CD4-positive, alpha-beta memory T cell (primary cell): ENCODE measurements at places on chromosomes 4 and X. TPM values are rescaled to one million over a fixed set of nuclear protein-coding genes. Genes with fewer than 3 reads are reported as not detected.
A peak's percentile ranks its signal among the peaks of the same experiment; 100 is the strongest.

Gene CHIC1
- 17.2 TPM for total RNA-seq

GRCh38 chr4:100539706-100540105, 21.9 kb upstream of the EMCN start:
- no peak for DNase-seq

- DNase-seq = no peak
Observed at GRCh38 chr4:78799551-78800495, 23.7 kb downstream of the BMP2K start.

- DNase-seq = no peak
Observed at GRCh38 chr4:159010100-159010499, 92.8 kb upstream of the RAPGEF2 start.

DNA sequence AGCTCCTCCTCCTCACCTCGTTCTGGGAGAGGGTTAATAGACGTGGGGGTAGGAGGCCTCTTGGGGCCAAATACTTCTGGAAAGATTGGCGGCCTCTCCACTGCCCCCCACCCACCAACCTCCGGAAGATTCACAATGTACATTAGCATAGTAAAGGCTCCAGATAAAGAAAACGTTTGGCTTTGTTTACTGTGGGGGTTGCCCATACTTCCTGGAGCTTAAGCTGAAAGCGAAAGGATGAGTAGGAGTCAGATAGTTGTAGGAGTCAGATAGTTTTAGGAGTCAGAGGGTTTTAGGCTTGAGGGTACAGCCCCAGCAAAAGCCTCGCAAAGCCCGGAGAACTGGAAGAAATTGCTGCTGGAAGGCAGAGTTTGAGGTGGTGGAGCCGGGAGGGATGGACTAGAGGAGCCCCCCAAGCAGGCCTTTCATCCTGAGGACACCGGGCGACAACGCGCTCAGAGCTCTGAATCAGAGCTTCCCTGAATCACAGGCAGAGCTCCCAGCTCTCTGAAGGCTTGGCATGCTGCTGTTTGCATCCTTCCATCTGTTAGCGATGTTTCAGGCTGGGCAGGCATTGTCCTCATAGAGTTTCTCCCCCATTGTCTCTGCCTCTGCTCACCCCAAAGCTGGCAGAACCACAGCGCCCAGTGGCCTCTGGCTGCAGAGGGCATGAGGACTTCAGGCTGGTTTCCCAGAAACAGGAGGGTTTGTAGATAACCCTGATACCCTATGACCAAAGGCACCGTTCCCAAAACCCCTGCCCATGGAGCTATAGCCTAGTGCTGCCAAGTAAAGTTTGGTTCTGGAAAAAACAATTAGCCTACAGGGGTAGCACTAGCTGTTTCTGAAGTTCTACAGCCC, 280.7 kb downstream of the BCOR start:
- no peak for DNase-seq

Gene TMEM271
- total RNA-seq = not detected

DNA sequence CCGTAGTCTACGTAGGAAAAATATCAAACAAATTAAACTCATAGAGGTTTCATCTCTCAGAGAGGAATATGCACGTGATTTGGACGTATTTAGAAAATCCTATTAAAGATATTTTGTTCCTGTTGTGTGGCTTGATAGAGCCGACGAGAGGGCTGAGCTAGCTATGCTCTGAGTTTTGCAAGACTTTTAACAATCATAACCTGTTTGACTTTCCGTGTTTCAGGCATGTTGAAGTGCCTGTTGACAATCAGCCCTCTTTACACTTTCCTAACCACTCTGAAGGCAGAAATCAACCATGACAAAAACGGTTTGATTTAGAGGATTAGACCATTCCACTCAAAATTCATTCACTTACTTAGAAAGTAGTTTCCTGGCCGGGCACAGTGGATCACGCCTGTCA, 297.3 kb downstream of the ASMT start:
- no peak for DNase-seq

- DNase-seq = no peak
Observed at GRCh38 chr4:112173593-112174558, 28.6 kb downstream of the FAM241A start.

Gene HCFC1
- total RNA-seq = 52.6 TPM

GRCh38 chr4:150234246-150234645, 156.0 kb downstream of the DCLK2 start:
- DNase-seq = no peak

GRCh38 chrX:13420545-13421183, 100.8 kb upstream of the ATXN3L start:
- DNase-seq = no peak

Gene ATP2B3
- not detected for total RNA-seq

- no peak for DNase-seq
Observed at GRCh38 chrX:134023851-134024281, 38.5 kb upstream of the GPC3 start.

DNA sequence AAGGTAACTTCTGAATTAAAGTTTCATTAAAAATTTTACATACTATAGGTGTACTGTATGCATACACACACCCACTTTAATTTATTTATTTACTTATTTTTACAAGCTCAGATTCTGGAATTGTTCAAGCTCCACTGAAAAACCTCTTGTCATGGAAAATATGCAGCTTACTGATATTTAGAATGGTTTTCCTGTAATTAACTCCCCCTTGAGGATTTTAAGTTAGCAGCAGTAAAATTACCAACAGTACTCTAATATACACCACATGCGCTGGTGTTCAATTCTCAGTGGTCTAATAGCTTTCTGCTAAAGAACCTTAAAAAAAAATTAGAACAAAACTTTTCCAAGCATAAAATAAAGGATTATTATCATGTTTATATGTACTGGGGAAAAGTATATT, 12.0 kb downstream of the MAB21L2 start:
- DNase-seq = no peak

DNA sequence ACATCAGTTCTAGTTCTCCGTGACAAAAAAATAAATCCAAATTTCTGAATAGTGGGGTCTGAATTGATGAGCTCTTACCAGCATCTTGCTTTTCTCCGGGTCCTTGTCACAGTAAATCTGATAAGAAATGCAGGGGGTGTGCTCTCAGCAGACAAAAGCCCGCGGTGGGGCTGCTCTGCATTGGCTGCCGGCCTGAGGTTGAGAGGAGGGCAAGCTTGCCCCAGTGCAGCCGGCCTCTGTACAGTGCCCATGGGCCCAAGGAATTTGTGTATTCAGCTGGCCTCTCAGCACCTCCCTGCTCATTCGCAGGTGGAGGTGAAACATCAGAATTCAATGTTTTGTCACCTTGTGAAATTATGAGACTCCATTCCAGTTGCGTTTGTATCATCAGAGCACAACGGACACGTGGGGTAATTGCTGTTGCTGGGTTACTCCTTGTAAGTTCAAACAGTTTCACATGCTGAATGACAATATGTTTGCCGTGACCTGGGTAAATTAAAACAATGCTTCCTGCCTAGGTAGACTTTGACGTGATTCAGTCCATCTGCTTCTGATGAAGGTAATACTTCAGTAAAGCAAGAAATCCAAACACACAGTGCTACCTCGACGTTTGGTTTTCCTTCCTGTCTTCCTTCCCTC, 596.4 kb downstream of the MID1IP1 start:
- no peak for DNase-seq

DNA sequence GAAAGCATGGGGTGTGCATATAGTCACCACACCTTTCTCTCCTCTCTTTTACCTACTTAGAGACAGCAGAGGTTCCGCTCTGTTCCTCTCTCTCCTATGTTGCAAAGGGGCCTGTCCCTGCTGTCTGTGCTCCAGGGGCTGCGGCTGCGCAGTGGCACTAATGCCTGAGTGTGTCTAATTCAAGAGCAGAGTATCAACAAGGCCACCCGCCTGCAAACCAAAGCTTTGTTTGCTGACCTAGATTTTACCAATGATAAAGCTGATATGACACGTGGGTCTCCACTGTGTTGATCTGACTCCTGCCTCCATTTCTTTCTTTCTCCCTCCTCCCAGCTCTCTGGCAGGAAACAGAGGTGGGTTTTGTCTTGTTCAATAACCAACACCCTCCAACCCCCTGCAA, 74.9 kb downstream of the NSG1 start:
- peak; percentile 91 for DNase-seq

Gene GC
- not detected for total RNA-seq

Gene DMRTC1B
- total RNA-seq = 0.36 TPM

- DNase-seq = no peak
Observed at GRCh38 chr4:17328141-17328815, 183.6 kb downstream of the QDPR start.

DNA sequence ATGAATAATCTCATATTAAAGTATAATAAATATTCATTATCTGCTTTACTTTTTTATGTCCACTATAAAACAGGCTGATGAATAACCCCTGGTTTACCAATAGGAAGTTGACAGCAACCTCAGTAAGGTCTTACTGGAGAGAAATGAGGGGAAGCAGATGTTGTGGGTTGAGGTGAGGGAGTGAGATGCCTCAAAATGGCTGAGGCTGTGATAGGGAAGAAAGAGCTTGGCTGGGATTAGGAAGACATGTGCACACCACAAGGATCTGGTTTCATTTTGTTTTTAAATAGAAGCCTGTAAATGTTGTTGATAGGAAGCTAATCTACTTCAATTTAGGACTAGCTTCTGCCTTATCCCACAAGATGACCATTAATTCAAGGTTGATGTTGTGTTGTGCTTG, 14.4 kb upstream of the CYBB start:
- no peak for DNase-seq

GRCh38 chrX:20498851-20499635, 232.3 kb upstream of the RPS6KA3 start:
- DNase-seq = no peak

DNA sequence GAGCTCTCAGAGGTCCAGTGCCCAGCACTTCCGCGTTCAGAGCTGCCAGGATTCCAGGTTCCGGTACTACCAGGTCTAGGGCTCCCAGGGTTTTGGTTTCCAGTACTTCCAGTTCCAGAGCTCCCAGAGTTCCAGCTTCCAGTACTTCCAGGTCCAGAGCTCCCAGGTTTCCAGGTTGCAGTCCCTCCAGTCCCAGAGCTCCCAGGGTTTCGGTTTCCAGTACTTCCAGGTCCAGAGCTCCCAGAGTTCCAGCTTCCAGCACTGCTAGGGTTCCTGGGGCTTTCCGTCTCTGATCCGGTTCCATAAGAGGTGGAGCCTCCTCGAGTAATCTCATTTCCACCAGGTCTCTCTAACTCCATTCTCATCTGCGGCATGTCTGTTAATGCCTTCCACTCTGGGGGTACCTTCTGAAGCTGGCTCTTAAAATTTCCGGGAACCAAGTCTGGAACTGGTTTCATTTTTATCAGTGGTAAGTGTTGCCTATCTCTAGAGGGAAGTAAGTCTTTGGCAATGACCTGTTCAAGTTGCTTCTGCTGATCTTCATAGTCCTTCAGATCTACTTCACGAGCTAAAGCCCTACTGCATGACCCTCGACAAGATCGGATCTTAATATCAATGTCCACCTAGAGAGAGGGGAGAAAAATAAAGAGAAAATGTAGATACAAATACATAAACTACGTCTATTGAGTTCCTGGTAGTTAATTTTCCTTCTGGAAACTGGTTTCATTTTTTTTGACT, 4.1 kb downstream of the FGA start:
- no peak for DNase-seq

DNA sequence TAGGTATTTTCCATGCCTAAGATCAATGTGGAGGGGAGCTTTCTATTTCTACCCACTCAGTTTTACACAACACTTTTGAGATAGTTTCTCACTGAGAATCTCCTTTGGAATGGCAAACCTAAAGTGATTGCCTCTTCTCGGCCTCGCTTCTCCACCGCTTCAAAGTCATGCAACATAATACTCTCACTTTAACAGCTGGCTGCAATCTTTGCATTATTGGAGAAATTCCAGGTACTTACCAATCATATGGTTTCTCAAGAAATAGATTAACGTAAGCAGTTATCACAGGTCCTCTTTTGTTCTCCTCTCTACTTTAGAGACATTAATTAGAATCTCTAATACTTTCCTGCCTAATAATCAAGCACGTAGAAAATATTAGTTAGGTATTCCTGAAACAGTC, 3.7 kb upstream of the IL13RA2 start:
- no peak for DNase-seq

GRCh38 chr4:40502220-40502619, 127.4 kb downstream of the RBM47 start:
- DNase-seq = no peak

GRCh38 chrX:115357326-115358120, 68.0 kb downstream of the LUZP4 start:
- DNase-seq = no peak

DNA sequence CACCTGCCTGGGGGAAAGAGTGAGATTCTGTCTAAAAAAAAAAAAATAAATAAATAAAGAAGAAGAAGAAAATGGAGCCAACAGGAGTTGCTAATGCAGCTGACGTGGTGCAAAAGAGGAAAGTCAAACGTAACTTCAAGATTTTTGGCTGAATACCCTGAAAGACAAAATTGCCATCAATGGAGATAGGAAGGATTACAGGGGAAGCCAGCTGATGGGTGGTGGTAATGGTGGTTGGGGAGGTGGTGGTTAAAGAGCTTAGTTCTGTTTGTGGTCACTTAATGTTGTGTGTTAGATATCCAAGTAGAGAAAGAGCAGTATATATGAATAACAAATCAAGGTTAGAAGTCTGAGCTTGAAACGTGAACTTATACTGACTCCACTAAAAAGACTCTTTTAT, 225.4 kb downstream of the ARHGAP24 start:
- no peak for DNase-seq

DNA sequence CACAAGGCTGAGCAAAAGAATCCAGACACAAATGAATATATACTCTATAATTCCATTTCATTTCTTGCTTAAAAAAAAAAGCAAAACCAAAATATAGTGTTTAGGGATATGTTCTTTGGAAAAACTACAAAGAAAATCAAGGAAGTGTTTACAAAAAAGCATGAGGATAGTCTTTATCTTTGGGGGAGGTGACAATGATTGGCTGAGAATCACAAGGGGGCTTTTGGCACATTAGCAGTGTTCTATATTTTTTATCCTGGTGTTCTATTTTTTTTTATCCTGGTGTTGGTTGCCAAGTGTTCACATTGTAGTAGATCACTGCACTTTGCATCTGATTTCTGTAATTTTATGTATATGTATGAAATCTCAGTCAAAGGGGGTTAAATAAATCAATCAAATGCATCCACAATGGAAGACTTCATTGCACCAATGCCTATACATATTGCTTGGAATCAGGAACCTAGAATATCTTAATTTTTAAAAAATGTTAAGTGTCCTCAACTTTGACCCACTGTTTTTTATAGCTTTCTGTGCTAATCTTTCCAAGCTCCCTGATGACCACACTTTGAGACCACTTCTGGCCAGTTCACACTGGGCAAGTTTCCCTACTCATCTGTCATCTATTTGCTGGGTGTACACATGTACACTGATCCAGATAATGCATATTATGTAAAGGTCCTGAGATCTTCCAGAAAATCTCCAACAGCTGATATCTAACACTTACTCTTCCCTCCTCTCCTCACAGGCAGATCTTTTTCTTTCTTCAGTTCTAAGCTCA, 3.7 kb downstream of the TBC1D9 start:
- no peak for DNase-seq
